ENCODE measurements at places on chromosomes 1 and 21.

GRCh38 chr1:223758734-223759133 is 46.4 kb downstream of the CAPN2 start:
- DNase-seq = no peak

GRCh38 chr1:8599646-8600212 is 217.7 kb downstream of the RERE start:
- no peak for DNase-seq

- no peak for DNase-seq
These were observed 14.4 kb downstream of the S100A16 start for GRCh38 chr1:153598309-153599172.

DNA sequence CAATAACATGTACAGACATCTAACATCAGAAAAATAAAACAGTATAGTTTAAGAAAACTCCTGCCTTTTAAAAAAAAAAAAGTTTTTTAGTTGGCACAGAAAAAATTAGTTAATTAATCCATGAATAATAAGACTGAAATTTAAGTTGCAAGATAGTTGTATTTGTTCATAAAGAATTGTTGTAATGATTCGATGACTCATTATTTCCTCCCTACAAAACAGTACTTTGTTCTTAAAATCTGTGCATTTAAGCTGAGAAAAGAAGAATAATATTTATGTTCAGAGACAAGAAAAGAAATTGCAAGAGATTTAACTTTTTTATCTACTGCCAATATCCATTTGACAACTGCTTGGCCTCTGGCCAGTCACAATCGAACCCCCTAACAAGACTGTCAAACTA is 894.7 kb downstream of the ADGRL2 start:
- no peak for DNase-seq

DNA sequence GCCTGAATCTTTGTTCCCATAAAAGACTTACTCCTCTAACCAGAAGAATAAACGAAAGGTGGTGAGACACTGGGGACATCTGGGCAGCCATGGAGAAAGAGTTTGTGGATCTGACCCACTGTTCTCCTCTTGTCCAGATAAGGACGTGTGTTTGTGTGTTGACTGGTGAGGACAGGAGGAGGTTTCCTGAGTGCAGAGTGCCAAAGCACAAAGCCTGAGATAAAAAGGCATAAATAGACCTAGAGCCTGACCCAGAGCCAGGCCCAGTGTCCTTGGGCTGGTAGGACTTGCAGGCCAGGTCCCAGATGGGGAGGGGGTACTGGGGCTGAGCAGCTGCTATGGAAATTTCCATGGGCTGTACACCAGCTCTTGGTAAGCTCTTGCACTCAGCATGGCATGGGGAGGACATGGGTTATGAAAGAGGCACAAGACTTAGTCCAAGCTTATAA is 19.6 kb upstream of the COQ8A start:
- no peak for DNase-seq

DNA sequence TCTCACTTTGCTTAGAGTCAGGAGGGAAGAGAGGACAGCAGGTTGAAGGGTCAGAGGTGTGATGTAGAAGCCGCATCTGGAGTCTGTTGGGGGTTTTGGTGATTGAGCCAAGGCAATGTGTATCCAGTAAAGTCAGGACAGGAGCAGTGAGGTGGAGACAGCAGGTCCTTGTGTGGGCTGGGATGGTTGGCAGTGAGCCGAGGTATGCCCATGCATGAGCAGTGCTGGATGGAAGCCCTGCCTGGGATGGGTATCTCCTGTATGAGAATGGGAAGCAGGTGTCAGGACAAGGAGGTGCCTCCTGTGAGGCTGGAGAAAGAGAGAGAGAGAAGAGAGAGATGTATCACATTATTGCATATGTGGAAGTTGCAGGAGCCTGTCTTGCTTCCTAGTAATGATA is 90.0 kb downstream of the OBSCN start:
- DNase-seq = no peak

DNA sequence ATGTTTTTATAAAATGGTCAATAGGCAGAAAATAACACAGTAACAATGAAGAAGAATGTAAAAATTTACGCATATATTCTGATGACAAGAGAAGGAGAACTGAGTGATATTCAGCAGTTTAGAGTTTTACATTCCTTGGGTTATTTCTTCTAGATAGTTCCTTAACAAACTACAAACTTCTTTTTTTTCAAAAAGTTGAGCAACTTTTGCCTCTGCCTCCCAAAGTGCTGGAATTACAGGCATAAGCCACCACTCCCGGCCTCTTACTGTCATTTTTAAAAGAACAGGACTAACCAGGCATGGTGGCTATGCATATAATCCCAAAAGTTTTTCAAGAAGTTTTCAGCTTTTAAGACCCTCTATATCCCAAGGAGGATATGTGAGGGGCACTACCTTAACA is 32.9 kb downstream of the ARNT start:
- DNase-seq = no peak
